ENCODE measurements at places on chromosomes 16 and 17.

GRCh38 chr16:11852092-11852809, 909 bp upstream of the RSL1D1 start:
- DNase-seq, result no peak

DNA sequence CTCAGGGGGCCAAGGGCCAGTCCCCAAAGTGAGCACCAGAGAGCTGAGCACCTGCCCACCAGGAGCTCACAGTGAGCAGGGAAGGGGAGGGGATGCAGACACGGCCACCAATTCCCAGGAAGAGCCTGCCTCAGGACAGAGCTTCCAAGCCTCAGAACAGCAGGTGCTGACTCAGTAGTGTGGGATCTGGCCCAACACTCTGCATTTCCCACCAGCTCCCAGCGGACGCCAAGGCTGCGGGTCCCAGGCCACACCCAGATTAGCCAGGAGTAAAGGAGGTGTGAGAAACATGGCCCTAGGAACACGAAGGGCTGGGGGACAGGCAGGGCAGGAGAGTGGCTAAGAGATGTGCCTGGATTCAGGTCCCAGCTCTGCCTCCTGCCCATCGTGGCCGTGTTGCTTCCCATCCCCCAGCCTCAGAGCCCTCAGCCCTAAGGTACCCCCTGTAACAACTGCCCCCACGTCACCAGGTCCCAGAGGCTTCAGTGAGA, 28.4 kb upstream of the EIF1 start:
- DNase-seq, result no peak

DNA sequence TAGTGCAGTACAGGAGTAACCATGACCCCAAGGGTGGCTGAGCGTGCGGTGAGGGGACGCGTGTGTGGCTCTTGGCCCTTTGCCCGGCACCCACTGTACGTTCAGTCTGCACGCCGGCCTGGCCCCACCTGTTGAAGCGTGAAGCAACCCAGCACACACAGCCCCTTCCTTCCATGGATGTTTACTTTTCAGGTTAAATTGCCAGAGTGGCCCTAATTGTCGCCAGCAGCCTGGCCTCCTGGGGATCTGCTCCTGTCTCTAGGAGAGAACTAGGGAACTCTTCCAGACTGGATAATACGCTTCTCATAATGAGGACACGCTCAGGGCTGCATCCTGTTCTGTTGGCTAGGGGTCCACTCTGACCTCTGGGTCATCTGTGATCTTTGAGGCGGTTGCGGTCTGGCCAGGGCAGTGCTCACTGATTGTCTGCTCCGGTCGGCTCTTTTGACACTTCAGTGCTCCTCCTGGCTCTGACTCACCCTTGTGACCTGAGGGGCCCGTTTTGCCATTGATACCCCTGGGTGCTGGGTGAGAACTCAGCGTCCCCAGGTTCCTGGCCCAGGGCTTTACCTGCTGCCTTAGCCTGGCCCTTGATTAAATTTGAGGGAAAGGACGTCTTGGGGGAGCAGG, 27.7 kb downstream of the TPSG1 start:
- no peak for DNase-seq

DNA sequence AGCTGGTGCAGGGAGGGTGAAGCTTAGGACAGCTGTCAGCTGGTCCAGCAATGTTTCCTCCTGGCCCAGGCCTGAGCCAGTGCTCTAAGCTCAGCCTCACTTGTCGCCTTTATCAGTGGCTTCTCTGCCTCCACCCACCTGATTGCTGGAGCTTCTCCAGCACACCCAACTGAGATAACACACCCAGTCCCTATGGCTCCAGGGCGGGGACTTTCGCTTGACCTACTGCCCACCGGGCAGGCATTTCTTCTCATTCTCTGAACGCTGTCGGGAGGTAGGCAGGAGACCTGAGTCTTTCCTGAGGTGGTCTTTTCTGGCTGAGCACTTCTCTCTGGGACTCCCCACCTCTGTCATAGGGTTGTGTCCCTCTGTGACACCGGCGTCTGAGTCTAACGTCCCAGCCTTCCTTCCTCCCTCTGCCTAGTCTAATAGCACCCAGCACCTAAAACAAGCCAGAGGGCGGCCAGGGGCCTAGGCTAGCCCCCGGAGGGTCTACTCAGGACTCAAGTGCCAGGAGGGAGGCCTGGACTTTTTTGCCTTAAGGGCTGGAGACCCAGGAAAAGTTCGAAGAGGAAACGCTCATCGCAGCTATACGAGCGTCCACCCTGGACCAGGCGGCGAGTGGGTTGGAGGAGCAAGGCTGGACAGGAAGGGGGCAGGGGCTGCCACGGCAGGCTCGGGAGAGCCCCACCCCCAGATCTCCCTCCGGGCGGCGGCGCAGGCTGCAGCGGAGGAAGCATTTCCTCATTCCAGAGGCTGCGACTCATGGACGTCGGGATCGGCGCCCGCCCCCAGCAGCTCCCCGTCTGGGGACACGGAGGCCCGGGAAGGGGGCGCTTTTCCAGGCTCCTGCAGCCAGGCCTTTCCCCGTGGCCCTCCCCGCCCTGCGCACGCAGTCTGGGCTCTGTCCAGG, 756 bp downstream of the TAX1BP3 start:
- no peak for DNase-seq

- no peak for DNase-seq
Measured at GRCh38 chr16:85872734-85873133, 26.2 kb upstream of the IRF8 start.

DNA sequence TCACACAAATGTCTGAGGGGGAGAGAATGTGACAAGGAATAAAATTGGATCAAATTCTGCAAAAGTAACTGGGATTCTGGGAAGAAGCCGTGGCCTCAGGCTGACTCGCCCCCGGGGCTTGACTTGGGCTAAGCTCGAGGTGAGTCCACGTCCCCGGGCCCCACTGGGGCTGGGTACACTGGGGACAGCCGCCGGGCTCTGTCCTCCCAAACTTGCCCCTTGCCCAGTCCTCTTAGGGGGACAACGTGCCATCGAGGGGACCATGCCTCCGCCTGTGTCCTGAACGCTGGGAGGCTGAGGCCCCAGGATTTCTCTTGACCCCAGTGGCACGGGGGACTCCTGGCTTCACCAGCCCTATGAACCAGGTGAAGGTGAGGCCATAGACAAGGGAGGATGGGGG, 21.1 kb downstream of the DOC2B start:
- DNase-seq, result no peak

Data from NK-92 treated with Interleukin-12 subunit alpha and Interleukin-12 subunit beta, amount 100 ng/mL, for 24 hours (cell line).